ENCODE measurements at places on chromosomes 3 and 15.
A peak's percentile ranks its signal among the peaks of the same experiment; 100 is the strongest.

DNA sequence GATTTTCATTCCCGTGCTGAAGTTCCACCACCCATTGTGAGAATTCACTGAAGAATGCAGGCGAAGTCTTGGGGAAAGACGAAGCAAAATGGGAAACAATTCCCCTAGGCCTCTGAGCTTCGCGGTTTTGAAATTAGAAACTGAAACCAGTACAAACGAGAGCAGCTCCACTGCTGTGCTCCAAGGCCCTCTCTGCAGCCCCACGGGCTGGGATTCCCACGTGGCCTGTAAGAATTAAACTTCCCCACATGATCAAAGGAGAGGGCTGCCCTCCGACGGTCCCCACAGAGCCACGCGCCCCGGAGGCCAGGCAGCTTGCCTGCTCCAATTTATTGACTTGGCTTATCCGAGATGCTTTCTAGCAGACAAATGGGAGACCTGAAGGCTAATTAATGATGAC lies 144.0 kb downstream of the GREM1 start:
- no peak for DNase-seq

GRCh38 chr3:124299831-124300230 lies 307.9 kb upstream of the ROPN1 start:
- no peak for DNase-seq

DNA sequence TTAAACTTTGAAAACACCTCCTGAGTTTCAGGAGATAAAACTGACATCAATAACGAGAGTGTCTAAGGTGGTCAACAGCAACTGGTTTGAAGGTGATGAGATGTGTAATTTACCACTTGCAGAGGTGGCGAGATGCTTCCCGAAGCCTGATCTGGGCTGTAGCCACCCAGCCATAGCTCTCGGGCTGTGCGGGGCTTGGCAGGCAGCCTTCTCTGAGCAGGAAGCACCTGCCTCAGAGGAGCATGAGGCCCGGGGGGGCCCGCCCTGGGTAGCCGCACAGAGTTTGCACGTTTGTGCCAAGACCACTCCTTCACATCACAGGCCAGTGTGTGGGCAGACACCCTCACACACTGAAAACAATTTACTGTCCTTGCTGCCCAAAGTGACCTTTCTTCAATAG lies 220.3 kb downstream of the CACNA2D3 start:
- no peak for DNase-seq

GRCh38 chr3:55091381-55092225 lies 163.7 kb upstream of the LRTM1 start:
- DNase-seq: no peak

DNA sequence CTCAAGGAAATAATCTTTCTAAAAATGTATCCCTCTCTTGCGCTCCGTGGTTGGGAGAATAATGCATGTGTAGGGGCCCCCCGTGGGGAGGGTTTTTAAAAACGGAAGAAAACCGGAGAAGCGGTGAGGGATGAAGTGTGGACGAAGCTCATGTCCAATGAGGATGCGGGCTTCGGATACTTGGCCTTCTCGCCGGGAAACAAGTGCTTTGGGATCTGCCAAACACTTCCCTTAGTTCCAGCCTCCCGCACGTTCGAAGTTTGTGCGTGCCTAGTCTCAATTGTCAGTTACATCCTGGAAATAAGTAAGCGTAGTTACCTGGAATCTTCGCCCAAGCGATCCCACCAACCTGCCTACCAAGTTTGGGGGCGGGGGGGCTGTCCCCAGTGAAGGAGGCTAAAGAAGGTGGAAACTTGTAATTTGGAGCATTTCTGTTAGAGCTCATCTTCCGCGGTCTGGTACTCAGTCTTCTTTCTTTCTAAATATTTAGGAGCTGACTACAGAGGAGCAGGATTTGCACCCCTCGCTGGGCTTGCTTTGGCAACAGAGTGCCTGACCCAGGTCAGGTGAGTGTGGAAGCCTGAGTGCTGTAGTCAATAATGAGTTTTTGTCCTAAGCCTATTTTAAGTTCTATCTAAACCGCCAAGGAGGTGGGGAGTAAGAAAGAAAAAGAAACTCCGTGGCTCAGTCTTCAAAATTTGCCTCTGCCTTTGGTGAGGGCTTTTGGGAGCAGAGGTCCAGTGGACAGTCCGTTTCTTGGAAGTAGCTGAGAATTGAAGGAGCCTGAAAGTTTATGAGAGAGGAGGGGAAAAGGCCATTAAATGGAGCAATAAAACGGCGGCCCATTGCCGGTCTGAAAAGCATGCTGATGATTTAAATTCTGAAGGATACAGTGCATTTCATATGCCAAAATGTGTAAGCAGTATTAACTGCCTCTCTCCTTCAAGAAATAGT lies 1.1 kb downstream of the ITPR1 start:
- no peak for DNase-seq

GRCh38 chr3:194671511-194671899 lies 486 bp downstream of the LSG1 start:
- DNase-seq: no peak

- no peak for DNase-seq
These were observed 134.2 kb upstream of the SATB1 start for GRCh38 chr3:18559331-18559842.

GRCh38 chr3:113377158-113377557 lies 64.1 kb downstream of the CFAP44 start:
- no peak for DNase-seq

GRCh38 chr15:73369154-73369694 lies 466 bp upstream of the HCN4 start:
- DNase-seq: no peak

DNA sequence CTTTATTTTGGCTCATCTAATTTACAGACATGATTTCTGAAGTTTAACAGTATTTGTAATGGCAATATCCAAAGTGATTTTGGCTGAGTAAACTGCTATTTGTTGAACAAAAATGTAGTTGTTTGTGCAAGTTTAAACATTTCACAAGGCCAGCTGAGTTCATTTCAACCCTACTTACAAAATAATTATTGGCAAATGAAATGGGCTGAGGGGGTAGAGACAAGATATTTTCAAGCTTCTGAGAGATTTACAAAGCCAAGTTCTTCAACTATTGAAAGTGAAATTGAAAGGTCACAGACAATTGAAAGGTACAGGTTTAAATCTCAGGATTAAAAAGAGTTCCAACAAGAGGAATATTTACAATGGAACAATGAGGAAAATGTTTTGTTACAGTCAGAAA lies 77.1 kb downstream of the DUT start:
- no peak for DNase-seq

- no peak for DNase-seq
These were observed 786.0 kb upstream of the GRM7 start for GRCh38 chr3:6074952-6075351.

DNA sequence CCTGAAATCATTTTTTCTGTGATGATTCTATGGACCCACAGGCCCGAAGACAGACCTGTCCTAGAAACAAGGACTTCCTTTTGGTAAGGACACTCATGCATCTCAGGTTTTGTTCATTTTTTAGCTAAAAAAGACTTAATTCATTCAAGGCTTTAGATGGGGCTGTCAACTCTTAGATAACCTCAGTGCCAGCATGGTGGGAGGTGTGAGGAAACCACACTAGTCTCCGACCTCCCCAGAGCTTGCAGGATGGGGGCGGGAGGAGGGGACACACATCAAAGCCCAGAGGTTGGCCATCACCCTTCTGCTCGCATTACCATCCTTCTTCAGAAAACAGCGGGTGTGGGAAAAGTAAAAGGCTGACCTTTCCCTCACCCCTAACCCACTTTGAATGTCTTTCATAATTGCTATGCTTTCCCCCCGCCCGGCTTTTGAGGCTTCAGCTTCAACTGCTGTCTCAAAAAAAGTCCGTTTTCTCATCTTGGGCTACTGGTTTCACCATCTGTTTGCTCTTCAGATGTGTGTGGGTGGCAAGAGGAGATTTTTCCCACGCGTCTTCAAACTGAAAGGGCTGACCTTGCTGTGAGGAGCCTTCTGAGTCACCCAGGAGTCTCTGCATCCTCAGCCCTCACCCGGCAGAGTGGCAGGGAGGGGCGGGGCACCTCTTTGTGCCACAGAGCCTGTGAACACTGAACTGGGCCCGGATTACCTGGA lies 27.6 kb upstream of the CXCR6 start:
- peak; percentile 57 for DNase-seq

- DNase-seq: no peak
These were observed 109.3 kb downstream of the OXNAD1 start for GRCh38 chr3:16374047-16374934.

- DNase-seq: no peak
These were observed 15.3 kb downstream of the GABPB1 start for GRCh38 chr15:50339717-50340116.

GRCh38 chr3:41846850-41847249 lies 115.1 kb downstream of the ULK4 start:
- no peak for DNase-seq

DNA sequence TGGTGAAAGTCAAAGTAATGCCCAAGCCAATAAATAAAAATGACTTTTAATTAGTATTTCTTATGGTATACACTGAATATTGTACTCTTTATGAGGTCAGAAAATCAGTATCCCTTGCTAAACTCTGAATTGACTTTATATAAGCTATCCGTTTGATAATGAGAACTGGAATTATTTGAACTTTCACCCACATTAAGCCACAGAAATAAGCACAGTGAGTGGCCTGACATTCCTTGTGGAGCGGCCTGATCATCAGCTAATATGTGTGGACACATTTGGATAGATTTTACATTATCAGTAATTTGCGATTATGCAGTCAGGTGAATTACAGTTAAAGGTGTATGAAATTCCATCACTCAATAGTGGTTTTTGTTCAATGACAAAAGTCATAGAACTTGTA lies 136.0 kb upstream of the CBLB start:
- no peak for DNase-seq

- no peak for DNase-seq
These were observed 328.9 kb upstream of the RBMS3 start for GRCh38 chr3:28951772-28952556.

- no peak for DNase-seq
These were observed 623.4 kb upstream of the SGO1 start for GRCh38 chr3:20809356-20809755.

- DNase-seq: no peak
These were observed 181.3 kb downstream of the ISL2 start for GRCh38 chr15:76517910-76518309.

DNA sequence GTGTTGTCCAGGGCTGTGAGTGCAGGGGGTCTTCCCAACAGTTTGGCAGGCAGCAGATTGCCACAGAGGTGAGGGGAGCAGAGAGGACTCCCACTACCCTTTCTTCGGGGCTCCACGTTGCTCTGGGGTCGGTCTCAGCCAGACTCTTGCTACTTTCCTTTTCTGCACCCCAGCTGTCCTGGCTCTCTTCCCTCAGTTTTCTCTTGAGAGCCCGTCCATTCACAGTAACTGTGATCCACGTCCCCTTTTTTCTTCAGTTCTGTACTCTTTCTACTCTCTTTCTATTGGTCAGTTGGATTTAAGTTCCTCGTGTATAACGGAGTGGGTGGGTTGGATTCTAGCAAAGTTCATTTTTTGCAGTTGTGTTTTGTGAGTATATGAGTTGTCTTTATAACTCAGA lies 105.8 kb downstream of the UNC13C start:
- no peak for DNase-seq

DNA sequence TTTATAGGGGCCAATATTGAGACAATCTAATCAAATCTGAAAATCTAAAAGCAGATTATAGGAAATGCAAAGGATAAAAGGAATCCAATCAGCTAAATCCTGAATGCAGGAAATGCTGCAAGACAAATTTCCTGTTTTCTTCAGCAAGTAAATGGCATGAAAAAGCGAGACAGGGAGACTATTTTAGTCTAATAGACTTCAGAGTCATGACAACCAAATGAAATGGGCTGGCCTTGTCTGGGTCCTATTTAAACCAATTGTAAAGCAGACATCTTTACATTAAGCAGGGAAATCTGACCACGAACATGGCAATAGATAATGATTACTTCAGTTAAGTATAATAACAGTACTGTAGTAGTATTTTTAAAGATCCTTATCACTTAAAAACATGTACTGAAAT lies 2.1 kb downstream of the DBR1 start:
- no peak for DNase-seq

DNA sequence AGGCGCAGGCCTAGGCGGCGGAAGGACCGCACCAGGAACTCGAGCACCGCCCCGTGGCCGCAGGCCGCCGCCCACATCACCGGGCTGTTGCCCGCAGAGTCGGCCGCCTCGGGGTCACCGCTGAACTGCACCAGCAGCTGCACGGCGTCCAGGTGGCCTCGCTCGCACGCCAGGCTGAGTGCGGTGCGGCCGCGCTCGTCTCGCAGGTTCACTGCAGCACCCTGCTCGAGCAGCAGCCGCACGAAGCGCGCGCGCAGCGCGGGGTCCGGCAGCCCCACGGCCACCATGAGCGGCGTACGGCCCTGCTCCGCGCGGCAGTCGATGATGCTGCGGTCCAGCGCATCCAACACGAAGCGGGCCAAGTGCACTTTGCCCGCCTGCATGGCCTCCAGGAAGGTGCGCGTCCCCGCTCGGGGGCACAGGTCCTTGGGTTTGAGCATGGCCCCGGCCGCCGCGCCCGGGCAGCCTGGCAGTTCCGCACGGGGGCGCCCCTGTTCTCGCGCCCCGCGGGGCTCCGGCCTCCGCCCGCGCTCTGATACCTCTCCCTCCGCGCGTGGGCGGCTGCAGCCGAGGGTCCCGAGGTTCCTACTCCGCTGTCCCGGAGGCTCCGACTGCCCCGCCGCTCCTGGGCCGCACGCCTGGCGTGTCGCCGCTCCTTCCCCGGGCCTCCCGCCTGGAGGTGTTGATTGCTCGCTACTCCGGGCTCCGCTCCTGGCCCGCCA lies 556 bp downstream of the ANKRD63 start:
- peak; percentile 26 for DNase-seq

- DNase-seq: no peak
These were observed 62.1 kb downstream of the SLC6A6 start for GRCh38 chr3:14464521-14464920.

- no peak for DNase-seq
These were observed 99.2 kb upstream of the LRRN1 start for GRCh38 chr3:3699816-3700633.

DNA sequence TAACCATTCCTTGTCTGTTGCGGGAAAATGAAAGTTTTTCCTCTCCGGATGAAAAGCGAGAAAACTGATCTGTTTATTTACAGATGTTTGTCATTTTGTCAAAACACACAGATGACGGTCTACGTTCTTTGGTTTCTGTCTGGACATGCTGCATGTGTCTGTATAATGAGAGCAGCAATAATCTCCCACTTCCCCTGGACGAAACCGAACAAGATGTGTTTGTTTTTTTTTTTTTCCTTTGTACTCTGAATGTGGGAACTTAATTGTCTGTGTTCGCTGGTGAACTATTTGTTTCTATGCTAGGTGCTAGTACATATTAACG lies 33.6 kb downstream of the PTPRG start:
- no peak for DNase-seq

- no peak for DNase-seq
These were observed 25.5 kb downstream of the SETD5 start for GRCh38 chr3:9422712-9423424.

DNA sequence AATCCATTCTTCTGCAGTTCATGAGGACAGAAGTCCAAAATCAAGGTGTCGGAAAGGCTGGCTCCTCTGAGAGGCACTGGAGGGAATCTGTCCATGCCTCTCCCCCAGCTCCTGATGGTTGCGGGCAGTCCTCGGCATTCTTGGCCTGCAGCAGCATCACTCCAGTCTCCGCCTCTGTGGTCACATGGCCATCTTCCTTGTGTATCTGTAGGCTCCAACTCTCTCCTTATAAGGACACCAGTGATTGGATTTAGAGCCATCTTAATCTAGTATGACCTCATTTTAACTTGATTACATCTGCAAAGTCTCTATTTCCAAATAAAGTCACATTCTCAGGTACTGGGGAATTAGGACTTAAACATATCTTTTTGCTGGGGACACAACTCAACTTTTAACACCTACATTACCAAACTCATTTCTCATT lies 56.0 kb upstream of the FLNB start:
- no peak for DNase-seq

- no peak for DNase-seq
These were observed 31.2 kb upstream of the TMOD3 start for GRCh38 chr15:51798281-51798680.

GRCh38 chr15:101407439-101407838 lies 82.1 kb downstream of the PCSK6 start:
- no peak for DNase-seq

All from stimulated activated CD8-positive, alpha-beta memory T cell treated with anti-CD3 and anti-CD28 coated beads, Interleukin-12 subunit alpha, Interleukin-12 subunit beta, amount 100 ng/mL, for 1 hour (primary cell).